ENCODE measurements at places on chromosomes 5 and 9. TPM values are rescaled to one million over a fixed set of nuclear protein-coding genes. Genes with fewer than 3 reads are reported as not detected.

DNA sequence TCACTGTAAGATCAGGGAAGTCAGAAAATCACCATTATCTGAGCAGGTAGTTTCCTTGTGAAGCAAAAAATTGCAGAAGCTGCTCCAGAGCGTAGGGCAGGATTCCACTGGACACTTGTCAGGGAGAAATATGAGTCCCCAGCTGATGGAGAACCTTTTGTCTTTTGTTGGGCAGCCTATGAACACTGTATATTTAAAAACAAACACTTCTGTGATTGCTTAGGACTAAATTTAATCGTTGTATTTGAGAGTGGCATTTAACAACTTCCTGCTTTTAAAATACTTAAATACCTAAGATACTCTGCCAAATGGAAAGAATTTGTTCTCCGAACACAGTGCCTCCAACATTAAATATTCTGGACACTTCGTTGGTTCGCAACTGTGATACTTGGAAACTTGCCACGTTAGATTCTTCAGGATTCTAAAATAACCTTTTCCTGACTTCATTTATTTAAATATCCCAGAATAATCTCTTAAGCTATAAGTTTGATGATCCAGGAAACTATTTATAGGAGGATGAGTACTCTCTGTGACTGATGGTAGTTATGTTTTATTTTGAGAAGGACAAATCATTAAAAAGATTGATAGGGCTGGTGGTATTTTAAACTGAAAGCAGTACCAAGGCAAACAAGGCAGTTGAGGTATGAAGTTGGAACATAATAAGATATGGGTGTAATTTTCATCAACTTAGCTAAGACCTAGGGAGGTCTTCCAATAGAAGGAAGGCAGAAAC is 2.7 kb upstream of the HSPA4 start:
- no peak for DNase-seq

GRCh38 chr5:177471610-177472356 is 1.7 kb downstream of the DBN1 start:
- no peak for DNase-seq

DNA sequence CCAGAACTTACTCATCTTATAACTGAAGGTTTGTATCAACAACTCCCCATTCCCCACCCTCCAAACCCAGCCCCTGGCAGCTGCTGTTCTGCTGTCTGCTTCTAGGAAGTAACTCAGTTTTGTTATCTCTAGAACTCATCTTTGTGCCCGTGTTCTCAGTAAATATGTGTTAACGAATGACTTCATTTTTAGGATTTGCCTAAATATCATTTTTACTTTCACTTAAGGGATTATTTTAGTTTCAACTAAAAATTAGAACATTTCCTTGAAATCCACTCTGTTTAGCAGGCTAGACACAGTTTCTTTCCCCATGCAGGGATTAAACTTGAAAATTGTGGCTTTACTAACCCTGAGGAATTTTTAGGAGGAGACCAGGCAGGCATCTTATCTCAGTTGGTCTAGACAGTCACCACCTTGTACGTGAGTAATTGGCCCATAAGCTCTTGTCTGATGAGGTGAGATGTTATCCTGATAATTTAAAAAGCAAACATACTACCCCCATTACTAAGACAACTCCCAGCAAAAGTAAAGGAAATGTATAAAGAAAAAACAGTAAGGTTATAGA is 68.2 kb upstream of the TNFAIP8 start:
- DNase-seq = no peak

DNA sequence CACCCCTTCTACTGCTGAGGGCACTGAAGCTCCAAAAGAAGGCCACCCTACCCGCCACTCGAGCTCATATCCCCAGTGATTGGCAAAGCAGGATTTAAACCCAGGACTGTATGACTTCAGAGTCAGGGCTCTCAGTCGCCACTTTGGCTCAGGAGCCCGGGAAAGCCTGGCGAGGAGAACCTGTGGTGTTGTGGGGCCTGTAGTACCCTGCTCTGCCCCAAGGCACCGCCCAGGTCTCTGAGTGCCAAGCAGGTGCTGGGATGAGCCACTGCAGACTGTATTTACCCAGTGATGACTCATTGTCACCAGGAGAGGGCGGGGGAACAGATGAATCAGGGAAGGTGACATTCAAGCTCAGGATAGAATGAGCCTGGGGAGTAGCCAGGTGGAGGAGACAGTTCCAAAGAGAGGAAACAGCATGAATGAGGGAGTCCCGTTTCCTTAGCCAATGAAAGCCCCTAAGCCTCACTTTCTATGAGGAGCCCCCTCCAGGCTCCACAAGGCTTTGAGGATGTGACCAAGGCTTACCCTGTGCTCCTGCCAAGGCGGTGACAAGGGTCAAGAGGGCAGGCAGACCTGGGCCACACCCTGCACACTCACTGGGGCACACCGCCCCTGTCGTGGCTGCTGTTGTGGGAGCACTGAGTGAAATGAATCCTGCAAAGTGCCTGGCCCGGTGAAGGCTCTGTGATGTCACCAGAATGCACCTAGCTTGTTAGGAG is 17.8 kb upstream of the DPM2 start:
- peak; percentile 93 for DNase-seq

GRCh38 chr5:9015937-9016270 is 530.0 kb downstream of the SEMA5A start:
- no peak for DNase-seq

DNA sequence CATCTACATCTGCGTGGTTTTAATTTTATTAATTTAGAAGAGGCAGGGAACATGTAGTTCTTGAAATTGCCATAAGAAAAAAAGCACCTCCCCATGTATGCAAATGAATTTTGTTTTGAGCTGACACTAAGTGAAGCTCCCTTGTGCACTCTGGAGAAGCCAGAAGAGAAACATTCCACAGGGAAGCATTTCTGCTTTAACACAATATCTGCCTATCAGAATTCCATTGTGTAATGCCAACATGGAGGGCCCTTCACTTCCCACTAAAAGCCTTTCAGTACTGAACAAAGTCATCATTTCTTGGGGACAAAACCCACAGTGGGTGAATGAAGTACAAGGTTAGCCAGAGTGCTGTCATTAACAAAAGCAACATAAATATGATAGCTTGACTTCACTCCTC is 59.7 kb downstream of the PRELID2 start:
- DNase-seq = no peak

- DNase-seq = no peak
These were observed 19.0 kb downstream of the SPDL1 start for GRCh38 chr5:169602535-169602934.

DNA sequence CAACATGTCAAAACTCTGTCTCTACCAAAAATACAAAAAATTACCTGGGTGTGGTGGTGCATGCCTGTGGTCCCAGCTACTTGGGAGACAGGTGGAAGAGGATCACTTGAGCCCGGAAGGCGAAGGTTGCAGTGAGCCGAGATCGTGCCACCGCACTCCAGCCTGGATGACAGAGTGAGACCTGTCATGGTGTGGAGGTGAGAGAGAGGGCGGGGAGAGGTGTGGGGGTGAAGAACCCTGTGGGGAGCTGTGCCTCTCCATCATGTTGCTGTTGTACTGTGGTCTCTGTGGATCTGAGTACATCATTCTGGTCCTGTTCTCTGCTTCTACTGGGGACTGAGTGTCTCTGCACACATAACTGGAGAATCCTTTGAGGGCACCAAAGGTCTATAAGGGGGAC is 11.3 kb upstream of the SLC34A1 start:
- DNase-seq = no peak

DNA sequence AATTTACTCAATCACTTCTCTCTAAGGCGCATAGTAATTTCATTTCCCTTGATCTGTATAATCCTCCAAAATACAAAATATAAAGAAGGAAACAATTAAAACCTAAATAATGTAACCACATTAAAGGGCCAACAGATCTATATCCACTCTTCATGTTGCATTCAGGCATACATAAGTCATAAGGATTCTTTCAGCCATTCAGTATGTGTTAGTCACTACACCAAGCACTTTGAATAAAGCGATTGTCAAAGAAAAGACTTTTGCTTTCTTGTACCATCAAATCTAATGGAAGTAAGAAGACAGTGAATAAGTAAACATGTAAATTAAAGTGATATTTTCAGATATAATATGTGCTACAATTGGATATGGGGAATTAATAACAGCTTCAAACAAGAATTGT is 569.2 kb upstream of the PTPRD start:
- DNase-seq = no peak

DNA sequence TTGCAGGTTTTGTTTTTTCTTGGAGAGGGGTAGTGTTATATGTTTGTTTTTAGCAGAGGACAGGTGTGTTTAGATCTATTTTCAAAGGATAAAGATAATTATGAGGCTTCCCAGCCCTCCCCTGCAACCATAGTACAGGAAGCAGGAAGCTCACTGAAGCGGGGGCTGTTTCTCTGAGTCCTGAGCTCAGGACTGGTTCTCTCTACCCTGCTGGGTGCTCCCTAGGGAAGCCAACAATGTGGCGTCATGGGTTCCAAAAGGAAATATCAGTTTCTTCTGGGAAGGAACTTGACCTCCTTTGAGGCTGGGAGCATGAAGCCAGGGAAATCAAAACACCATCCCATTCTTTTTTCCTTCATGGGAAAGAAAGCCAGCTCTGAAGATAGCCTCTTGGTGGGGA is 62.2 kb downstream of the RAD23B start:
- no peak for DNase-seq

DNA sequence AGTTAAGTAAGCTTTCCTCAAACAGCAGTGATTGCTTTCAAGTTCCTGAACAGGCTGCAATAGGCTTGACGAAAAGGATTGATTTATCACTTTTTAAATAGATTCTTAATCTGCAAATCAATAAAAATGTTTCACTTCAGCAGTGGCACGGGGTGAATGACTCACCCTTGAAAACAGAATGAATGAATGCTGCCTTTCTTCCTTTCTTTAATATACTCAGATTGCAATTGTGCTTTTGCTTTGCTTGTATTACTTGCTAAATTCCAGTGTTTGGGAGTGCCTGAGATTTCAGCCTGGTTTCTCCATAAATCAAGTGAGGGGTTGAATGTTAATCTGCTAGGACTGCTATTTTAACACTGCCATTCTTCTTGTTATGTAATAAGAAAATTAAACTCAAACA is 1293.8 kb downstream of the PTPRD start:
- no peak for DNase-seq

DNA sequence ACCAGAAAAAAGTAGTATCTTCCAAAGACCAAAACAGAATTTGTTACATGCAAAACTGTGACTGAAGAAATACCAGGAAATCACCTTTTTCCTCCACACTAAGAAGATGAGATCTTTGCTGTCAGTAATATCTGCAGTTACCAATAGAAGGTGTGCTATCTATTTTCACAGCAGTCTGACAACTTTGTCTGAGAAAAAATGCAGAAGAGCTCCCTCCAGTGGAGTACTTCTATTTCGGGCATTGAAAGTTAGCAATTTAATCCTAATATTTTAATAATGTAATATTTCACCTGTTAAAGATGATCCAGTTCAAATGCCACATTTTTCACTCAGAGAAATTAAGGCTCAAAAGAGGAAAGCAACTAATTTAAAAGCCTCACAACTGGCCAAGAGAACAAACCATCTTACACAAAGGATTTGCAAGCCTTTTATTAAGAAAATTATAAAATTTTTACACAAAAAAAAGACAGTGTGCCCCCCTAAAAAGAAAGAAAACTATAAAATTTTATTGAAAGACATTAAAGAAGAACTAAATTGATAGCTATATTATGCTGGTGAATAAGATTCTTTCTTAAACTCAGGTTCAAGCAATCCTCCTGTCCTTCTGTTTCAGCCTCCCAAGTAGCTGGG is 50.6 kb downstream of the DEPDC1B start:
- no peak for DNase-seq

DNA sequence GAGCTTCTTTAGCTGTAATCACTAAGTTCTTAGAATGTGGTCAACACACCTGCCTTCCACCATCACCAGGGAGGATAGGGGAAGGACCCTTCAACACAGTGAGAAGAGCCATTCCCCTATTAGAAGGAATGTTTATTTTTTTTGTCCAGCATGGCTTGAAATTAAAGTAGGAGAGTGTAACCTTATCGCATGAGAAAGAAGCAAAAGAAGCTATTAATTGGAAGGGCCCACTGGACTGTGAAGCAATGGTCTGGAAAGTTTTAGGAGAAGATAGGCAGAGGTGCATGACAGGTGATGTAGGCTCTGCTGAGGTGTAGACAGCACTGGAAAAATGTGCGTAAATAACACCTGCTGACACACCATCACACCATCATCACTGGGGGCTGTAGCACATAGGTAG is 1526.0 kb downstream of the MAT2B start:
- DNase-seq = no peak

- no peak for DNase-seq
These were observed 579 bp downstream of the SLC12A7 start for GRCh38 chr5:1111241-1111726.

- no peak for DNase-seq
These were observed 223.7 kb upstream of the NFIL3 start for GRCh38 chr9:91647371-91647770.

DNA sequence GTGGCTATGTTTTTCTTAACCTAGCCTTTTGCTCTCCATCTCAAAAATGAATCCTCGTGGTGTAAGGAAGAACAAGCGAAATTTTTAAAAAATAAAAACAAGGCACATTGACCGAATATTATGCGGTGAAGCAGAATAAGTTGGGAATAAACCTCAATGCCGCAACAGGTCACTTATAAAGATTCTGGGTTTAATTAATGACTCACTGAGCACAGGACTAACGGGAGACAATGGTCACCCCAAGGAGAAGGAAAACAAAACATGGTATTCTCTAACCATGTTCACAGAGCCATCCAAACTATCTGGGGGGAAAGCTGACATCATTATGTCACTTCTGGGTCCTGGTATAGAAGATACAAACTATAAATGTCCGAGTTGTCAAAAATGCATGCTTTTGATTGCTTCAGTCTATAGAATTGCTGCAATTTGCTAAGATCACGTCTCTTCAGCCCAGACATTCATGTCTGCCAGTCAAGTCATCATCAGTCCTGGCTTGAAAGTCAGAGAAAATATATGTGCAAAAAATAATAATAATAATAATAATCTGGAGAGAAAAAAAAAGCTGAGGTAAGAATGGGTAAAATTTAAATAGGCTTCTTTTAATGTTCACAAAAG is 280.6 kb downstream of the NR2F1-AS1 start:
- DNase-seq = no peak

GRCh38 chr5:125812651-125813050 is 610.6 kb upstream of the GRAMD2B start:
- no peak for DNase-seq

GRCh38 chr5:39521098-39521860 is 96.5 kb upstream of the DAB2 start:
- DNase-seq = no peak

- DNase-seq = no peak
These were observed 125.3 kb downstream of the CEP120 start for GRCh38 chr5:123297866-123298265.

- no peak for DNase-seq
These were observed 22.3 kb downstream of the TTF1 start for GRCh38 chr9:132384376-132384775.

The HOMER1 gene
- 3.3 TPM for total RNA-seq

The NDUFA8 gene
- total RNA-seq = 59.5 TPM

The SLC46A2 gene
- total RNA-seq = not detected

The C7 gene
- total RNA-seq = 77.4 TPM

The SCGB3A2 gene
- not detected for total RNA-seq

The PTGES gene
- total RNA-seq = 11.0 TPM

The NR2F1 gene
- 3.5 TPM for total RNA-seq

The FOXD4 gene
- total RNA-seq = not detected

The FOXD4L3 gene
- total RNA-seq = not detected

The HAPLN1 gene
- total RNA-seq = not detected

The HABP4 gene
- 11.3 TPM for total RNA-seq

The ADAMTSL1 gene
- 19.7 TPM for total RNA-seq

The NAIP gene
- 22.1 TPM for total RNA-seq
